AML-193 (cell line): ENCODE measurements at places on chromosomes 16 and 17.
A peak's percentile ranks its signal among the peaks of the same experiment; 100 is the strongest.

DNA sequence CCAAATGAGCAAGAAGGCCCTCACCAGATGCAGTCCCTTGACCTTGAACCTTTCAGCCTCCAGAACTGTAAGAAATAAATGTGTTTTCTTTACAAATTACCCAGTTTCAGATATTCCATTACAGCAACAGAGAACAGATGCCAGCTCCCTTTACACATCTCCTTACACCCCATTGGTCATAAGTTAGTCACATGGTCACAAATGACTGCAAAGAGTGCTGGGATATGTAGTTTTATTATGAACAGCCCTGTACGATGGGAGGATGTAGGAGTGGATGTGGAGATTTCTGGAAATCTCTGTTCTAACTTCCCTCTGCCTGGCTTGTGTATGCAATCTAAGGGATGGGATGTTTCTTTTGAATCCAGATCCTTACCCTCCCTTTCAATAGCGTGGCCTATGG lies 13.3 kb upstream of the RPL38 start:
- peak; percentile 52 for DNase-seq

GRCh38 chr17:72090108-72090507 lies 30.7 kb upstream of the SOX9 start:
- no peak for DNase-seq

DNA sequence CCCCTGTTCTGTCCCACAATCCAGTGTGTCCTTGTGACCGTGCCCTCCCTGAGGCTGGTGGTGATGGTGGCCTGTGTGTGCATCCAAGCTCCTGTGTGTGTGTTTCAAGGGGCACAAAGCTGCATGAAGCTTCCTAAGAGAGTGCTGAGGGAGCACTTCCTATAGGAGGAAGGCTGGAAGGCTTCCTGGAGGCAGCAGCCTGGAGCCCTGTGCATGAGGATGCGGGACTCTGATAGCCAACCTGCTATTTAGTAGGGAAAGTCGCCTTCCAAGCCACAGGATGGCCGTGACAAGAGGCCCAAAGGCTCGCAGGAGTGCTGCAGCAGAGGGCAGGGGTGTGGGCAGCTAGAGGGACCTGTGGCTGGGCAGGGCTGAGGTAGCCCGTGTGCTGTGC lies 8.3 kb downstream of the MYO15B start:
- DNase-seq = no peak

DNA sequence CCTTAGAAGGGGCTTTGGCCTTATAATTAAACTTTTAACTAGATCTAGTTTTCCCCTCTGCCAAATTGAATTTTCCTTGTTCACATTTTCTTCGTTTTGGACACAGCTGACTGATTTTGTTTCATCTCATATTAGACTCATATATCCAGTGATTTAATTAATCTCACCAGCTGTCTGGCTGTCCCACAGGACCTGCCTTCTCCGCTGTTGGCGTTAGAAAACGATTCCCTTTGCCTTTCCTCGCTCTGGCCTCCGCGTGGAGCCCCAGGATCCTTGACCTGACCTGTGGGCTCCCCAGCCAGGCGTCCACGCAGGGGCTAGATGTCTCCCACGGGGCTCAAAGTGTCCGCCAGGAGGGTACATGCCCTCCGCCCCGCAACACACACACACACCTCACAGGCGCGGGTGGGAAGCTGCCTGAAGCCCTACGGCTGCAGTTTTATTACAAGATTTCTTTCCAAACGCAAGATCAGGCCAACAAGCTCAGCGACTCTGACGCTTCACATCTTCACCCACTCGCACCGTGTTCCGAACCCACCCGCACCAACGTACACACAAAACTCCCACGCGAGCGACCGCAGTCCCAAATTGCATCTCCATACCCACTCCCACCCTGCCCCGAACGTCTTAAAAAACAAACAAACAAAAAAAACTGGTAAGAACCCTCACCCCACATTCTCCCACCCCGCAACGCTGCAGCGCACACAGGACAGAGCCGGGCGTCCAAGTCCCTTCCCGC lies 1.1 kb downstream of the RPRML start:
- DNase-seq = no peak

DNA sequence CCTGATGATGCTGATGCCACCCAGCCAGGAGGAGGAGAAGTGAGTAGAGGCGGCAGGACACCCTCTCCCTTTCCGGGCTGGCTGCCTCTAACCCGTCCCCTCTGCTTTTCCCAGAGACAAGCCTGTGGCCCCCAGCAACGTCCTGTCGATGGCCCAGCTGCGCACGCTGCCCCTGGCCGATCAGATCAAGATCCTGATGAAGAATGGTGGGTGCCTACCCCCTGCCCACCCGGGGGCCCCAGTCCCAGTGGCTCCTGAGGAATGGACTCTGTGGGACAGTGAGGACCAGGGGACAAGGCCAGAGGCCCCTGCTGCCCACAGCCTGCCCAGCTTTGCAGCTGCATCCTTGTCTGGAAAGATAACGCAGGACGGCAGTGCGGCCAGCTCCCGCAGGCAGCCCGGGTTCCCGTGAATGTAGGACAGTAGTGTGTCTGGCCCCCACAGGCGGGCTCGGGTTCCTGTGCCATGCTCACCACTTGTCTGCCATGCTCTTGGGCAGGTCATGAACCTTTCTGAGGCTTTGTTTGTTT lies 19.9 kb downstream of the POLR3E start:
- DNase-seq = no peak

DNA sequence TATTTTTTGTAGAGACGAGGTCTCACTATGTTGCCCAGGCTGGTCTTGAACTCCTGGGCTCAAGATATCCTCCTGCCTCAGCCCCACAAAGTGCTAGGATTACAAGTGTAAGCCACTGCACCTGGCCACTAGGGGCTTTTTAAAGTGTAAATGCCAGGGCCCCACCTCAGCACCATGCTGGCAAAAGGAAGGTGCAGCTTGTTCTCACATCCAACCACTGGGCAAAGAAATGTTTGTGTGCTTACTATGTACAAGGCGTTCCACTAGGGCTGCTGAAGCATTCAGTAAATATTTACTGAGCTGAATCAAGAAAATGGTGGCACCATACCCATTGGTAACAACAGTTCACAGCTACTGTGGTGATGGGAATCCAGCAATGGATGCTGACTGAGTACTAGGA lies 22.6 kb downstream of the COG1 start:
- no peak for DNase-seq

GRCh38 chr16:14310519-14310991 lies 239.4 kb downstream of the MRTFB start:
- DNase-seq = no peak

DNA sequence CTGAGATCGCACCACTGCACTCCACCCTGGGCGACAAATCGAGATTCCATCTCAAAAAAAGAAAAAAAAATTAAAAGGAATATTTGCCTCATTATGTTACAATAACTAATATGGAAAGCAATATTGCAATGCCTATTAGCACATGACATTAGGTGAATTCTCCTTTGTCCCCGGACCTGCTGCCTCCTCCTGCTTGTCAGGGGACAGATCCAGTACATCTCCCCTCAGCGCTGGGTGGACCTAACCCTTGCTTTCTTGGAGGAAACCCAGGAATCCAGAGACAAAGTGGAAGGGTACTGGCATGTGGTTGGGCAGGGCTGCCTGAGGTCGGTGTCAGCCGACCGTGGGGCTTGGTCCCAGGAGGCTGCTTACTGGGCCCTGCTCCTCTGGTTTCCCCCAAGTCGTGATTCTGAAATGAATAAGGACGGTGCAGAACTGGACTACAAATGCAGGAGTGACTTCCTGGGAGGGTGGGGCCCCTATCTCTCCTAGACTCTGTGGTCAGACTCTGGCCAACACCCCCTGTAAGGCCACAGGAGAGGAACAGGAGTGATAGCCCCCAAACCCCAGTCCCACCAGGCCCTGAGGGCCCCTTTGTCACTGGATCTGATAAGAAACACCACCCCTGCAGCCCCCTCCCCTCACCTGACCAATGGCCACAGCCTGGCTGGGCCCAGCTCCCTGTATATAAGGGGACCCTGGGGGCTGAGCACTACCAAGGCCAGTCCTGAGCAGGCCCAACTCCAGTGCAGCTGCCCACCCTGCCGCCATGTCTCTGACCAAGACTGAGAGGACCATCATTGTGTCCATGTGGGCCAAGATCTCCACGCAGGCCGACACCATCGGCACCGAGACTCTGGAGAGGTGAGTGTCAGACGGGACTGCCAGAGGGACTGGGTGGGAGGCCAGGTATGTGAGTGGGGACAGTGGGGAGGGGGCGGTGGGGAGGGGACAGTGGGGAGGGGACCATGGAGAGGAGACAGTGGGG lies at the start of gene HBZ:
Gene HBZ, plus strand, starts transcription at position 504 of the 988 bp plus-strand sequence. Its CDS starts 266 bp downstream, at position 770.
- no peak for DNase-seq

- peak; percentile 57 for DNase-seq
These were observed 5.5 kb upstream of the RPTOR start for GRCh38 chr17:80539022-80539641.

DNA sequence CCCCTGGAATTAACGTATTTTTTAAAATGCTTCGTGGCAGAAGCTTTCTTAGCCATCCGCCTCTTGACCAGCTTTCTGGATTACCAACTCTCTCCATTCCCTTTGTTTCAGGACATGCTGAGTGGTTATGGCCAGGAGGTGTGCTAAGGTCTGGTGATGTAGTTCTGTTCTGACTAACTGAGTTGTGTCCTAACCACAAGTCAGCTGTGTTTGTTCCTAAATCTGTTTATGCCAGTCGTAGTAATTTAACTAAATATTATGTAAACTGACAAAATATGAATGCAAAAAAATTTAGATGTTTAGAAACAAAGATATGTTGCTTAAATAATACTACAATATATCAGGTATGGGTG lies 61.6 kb downstream of the MRTFB start:
- no peak for DNase-seq

DNA sequence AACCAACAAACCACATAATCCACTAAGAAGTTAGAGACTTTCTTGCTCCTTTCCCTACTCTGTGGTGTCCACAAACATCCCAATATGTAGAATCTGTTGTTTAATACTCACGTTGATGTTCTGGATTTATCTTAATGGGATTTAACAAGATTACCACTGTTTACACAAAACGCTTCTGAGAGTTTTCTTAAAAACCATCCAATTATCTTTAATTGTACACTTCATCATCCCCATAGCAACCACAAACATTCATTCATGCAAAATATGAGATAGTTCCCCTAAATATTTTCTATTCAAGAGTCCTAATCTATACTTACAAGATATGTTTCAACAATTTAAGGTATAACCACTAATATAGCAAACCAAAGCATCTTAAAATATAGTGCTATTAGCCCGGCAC lies 76.5 kb upstream of the CLEC18B start:
- DNase-seq = no peak

- DNase-seq = no peak
These were observed 538.9 kb downstream of the WWOX start for GRCh38 chr16:78638371-78638770.

DNA sequence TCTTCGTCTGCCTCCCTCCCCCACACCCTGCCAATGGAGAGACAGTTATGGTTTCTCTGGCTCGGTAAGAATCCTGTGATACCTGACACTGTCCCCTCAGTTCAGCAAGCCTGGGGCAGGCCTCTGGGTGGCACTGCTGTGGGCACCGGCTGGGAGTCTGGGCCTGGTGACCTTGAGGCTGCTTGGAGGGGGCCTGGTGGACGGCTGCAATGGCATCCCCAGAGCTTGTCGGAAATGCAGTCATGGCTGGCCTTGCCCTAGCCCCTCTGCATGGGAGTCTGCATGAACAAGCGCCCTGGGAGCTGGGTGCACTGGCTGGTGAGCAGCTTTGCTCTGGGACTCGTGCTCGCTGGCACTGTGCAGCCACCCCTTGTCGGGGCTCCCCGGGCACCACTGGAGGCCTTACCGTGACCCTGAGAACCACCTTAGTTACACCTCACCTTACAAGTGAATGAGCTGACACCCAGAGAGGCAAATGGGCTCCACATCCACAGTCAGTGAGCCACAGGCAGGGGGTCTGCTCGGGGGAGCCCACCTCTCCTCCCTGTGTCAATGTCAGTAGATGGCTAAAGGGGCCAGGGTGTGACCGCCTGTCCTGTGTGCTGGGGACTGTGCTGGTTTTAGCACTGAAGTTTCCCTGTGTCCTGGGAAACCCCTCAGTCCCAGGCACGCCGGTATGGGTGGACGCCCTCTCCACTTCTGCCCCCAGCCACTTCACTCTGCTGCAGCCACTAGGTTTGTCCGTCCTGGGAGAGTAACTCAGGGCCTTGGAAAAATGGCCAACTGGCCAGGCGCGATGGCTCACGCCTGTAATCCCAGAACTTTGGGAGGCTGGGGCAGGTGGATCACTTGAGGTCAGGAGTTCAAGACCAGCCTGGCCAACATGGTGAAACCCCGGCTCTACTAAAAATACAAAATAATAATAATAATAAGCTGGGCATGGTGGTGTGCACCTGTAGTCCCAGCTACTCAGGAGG lies 1.4 kb downstream of the LGALS3BP start:
- no peak for DNase-seq

- no peak for DNase-seq
These were observed 39.3 kb downstream of the SMG6 start for GRCh38 chr17:2264067-2264860.

- no peak for DNase-seq
These were observed 204.6 kb downstream of the STX8 start for GRCh38 chr17:9371019-9371418.

GRCh38 chr17:45291171-45291805 lies 25.5 kb downstream of the MAP3K14 start:
- peak; percentile 82 for DNase-seq

GRCh38 chr16:7597677-7598076 lies 265.0 kb downstream of the RBFOX1 start:
- no peak for DNase-seq

DNA sequence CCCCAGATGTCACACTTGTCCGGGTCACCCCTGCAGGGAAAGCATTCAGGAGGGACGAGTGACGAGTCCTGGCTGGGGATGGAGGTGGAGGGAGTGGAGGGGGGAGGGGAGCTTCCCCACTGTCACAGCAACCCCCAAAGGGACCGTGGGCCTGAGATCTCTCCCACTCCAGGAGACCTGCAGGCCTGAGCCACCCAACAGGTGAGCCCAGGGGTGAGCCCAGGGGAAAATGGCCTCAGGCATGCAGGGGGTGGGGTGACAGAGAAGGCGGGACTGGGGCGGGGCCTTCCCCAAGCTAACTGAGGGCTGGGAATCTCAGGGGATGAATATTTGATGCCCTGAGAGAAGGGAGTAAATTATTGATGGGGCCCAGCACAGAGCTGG lies 2.4 kb downstream of the USH1G start:
- DNase-seq = no peak

- no peak for DNase-seq
These were observed 33.3 kb upstream of the FOXF1 start for GRCh38 chr16:86476956-86477534.

GRCh38 chr16:67268136-67268579 lies 11.2 kb upstream of the PLEKHG4 start:
- no peak for DNase-seq

DNA sequence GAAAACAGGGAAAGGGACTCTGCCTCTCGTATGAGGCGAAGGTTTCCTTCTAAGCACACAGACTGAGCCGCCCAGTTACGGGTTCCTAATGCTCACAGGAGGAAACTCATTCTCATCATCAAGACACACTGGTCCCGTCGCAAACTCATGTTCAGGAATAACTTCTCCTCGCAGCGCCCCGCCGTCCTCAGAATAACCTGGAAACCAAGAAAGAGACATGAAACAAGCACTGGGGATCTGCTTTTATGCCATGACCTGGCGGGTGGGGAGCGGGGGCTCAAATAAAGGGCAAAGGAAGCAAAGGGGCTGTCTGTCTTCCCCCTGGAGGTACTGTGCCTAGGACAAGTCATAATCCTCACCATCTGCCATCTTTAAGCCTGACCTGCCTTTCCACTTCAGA lies 31.3 kb downstream of the WIPI1 start:
- no peak for DNase-seq
